IMR-90 (cell line): ENCODE measurements at places on chromosomes 1 and 21. TPM values are rescaled to one million over a fixed set of nuclear protein-coding genes. Genes with fewer than 3 reads are reported as not detected.
A peak's percentile ranks its signal among the peaks of the same experiment; 100 is the strongest.

GRCh38 chr1:89203166-89203565, 4.4 kb upstream of the GBP4 start:
- no peak overlapping the region for H3K4me3 ChIP-seq
- H3K36me3 ChIP-seq, result no peaks in the 10 kb centered on the region
- H3K27ac ChIP-seq, result no peak overlapping the region
- DNase-seq, result no peak
- H3K27me3 ChIP-seq, result peaks cover 3% of the 10 kb centered on the region; the same call in 1 of the 2 replicates
- no peaks in the 10 kb centered on the region for H3K4me1 ChIP-seq

GRCh38 chr21:27802816-27803475, 836.1 kb upstream of the ADAMTS5 start:
- peak; percentile 31 for DNase-seq
- H3K4me3 ChIP-seq, result no peak overlapping the region
- H3K36me3 ChIP-seq, result no peaks in the 10 kb centered on the region
- peaks cover 2% of the 10 kb centered on the region for H3K4me1 ChIP-seq

DNA sequence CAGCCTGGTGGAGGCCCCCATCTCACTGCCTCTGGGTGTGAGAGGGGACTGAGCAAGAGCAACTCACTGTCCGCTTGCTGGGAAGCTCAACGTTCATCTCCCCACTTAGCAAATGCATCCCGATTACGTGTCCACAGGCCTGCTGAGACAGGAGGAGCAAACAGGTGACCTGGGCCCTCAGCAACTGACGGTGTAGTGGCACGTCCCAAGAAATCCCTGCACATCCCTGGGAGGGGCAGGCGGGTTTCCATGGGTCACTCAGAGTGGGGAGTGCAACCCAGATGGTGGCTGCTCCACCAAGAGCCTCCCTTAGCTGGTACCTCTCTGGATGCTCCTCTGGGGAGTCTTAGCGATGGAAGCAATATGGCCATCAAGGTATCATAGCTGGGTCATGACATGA, 229.4 kb downstream of the DYRK1A start:
- no peak overlapping the region for H3K27ac ChIP-seq
- no peak overlapping the region for H3K4me3 ChIP-seq
- DNase-seq, result no peak
- no peaks in the 10 kb centered on the region for H3K4me1 ChIP-seq
- H3K27me3 ChIP-seq, result peaks cover 49% of the 10 kb centered on the region

GRCh38 chr1:24203404-24203803, 16.3 kb upstream of the IFNLR1 start:
- H3K27me3 ChIP-seq, result peaks cover 21% of the 10 kb centered on the region
- peaks cover 2% of the 10 kb centered on the region; the same call in 1 of the 2 replicates for H3K4me1 ChIP-seq
- no peak overlapping the region for H3K27ac ChIP-seq
- no peaks in the 10 kb centered on the region for H3K36me3 ChIP-seq
- DNase-seq, result no peak
- no peak overlapping the region for H3K4me3 ChIP-seq

- H3K27me3 ChIP-seq, result no peaks in the 10 kb centered on the region
- H3K4me1 ChIP-seq, result no peaks in the 10 kb centered on the region
- H3K27ac ChIP-seq, result no peak overlapping the region
Observed at GRCh38 chr1:219573960-219574359, 38.9 kb downstream of the ZC3H11B start.

DNA sequence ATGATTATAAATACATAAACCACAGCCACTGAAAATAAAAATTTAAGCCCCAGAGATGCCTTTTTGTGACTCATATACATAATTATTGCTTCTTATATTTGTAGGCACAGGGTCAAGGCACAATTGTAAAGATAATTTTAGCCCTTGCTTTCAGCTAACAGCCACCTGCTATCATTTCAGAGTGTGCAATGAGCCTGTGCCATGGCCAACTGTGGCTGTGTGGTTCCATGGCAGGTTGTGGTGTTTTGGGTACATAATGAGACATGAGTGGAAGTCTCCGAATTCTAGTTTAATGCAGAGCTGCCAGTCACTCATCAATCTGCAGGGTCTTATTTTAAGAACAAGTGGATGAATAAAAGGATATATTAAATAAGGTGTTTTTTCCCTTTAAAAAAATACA, 346.9 kb upstream of the SNX7 start:
- H3K27me3 ChIP-seq, result no peaks in the 10 kb centered on the region
- H3K4me1 ChIP-seq, result peaks cover 8% of the 10 kb centered on the region
- no peak overlapping the region for H3K4me3 ChIP-seq
- H3K27ac ChIP-seq, result no peak overlapping the region

GRCh38 chr1:43537423-43538142, 6.9 kb downstream of the PTPRF start:
- no peaks in the 10 kb centered on the region; the same call in 1 of the 2 replicates for H3K4me1 ChIP-seq
- no peaks in the 10 kb centered on the region for H3K27me3 ChIP-seq
- no peak overlapping the region for H3K4me3 ChIP-seq
- H3K27ac ChIP-seq, result no peak overlapping the region
- peak; percentile 20 for DNase-seq

DNA sequence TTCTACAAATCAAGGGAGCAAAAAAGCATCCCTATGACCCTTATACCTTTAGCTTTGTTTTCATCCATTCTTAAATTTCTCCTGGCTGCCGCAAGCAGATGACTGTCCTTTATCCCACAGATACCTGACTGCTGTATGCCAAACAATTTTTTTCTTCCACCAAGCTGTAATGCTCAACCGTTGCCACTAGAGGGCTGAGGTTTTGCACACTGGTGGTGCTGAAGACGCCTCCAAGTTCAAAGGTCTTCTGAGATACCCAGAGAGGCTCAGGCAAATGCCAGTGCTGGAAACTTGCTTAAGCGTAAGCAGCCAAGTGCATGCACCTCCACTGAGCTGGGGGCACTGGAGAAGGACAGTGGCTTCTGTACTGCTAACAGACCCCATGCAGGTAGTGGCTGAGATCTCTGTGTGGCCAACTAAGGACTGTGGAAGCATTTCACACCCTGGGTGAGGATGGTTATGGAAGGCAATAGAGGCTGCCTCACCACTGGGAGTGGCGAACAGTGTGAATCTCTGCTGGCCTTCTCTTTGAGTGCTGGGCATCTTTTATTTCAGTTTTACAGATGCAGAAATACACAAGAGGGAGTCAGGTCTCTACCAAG, 28.5 kb downstream of the CNIH3 start:
- no peak overlapping the region for H3K27ac ChIP-seq
- no peaks in the 10 kb centered on the region for H3K36me3 ChIP-seq

DNA sequence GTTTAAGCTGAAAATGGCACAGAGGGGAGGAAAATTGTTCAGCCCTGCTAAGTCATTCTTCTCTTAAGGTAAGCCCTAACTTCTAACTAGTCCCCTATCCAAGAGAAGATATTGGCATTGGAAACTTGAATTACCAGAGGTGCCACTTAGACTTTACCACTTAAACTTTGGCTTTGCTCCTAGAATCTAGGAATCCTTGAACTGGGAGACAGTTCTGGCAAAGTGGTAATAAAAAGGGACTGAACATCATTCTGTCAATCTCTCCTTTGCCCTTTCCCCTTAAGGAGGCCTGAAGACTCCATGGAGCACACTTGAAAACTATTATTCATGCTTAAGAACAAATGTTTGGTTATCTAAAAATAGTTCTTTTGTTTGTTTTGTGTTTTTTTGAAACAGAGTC, 8.4 kb downstream of the ATP1A4 start:
- H3K4me1 ChIP-seq, result no peaks in the 10 kb centered on the region
- no peak overlapping the region for H3K4me3 ChIP-seq

GRCh38 chr1:152109998-152110294, 5.3 kb downstream of the TCHH start:
- no peak for DNase-seq
- peaks cover 61% of the 10 kb centered on the region for H3K27me3 ChIP-seq
- no peaks in the 10 kb centered on the region for H3K36me3 ChIP-seq
- peak overlapping the region; percentile 29 for H3K4me3 ChIP-seq
- peaks cover 3% of the 10 kb centered on the region; the same call in 1 of the 2 replicates for H3K4me1 ChIP-seq

GRCh38 chr1:63935143-63935542, 161.3 kb downstream of the ROR1 start:
- H3K4me1 ChIP-seq, result no peaks in the 10 kb centered on the region; the same call in 1 of the 2 replicates
- no peak overlapping the region for H3K4me3 ChIP-seq
- H3K27me3 ChIP-seq, result no peaks in the 10 kb centered on the region
- no peaks in the 10 kb centered on the region for H3K36me3 ChIP-seq

DNA sequence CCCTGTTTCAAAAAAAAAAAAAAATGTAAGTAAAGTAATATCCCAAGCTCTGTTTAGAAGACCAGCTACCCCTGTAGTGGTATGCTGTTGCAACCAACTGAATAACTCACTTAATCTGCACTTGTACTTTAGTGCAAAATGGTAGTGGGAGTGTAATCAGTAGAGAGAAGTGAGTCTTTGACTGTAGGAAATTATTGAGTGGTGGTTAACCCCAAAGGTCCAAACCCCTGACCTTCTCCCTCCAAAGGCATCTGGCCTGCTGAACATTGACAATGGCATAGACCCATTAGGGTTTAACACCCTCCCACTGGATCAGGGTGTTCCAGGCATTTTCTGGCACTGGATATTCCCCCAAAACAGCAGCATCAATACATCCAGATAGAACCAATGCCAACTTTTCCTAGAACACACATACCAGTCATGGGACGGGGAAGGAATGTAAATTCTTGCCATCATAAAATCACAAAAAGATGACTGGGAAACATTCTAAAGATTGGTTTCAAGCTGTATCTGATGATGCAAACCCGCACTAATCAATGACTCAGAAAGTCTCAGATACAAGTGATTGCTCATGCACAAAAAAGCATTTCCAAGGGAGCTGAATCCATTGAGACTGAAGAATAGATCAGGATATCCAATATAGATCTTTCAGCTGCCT, 110.3 kb downstream of the MRPL39 start:
- no peak overlapping the region for H3K4me3 ChIP-seq
- no peaks in the 10 kb centered on the region for H3K4me1 ChIP-seq
- no peak overlapping the region for H3K27ac ChIP-seq
- peak; percentile 77 for DNase-seq
- H3K36me3 ChIP-seq, result no peaks in the 10 kb centered on the region

- H3K4me3 ChIP-seq, result no peak overlapping the region
- H3K27ac ChIP-seq, result no peak overlapping the region
Observed at GRCh38 chr1:1054971-1055370, 19.1 kb downstream of the RNF223 start.

GRCh38 chr1:230048322-230048721, 18.7 kb upstream of the GALNT2 start:
- H3K4me3 ChIP-seq, result no peak overlapping the region
- H3K4me1 ChIP-seq, result no peaks in the 10 kb centered on the region
- DNase-seq, result no peak
- H3K27ac ChIP-seq, result no peak overlapping the region

- 0 out of 2 replicates have a peak, but pooled peaks cover 2% of the 10 kb centered on the region for H3K27me3 ChIP-seq
- H3K36me3 ChIP-seq, result no peaks in the 10 kb centered on the region
- no peak for DNase-seq
- H3K4me1 ChIP-seq, result no peaks in the 10 kb centered on the region; the same call in 1 of the 2 replicates
- H3K4me3 ChIP-seq, result no peak overlapping the region
Observed at GRCh38 chr1:225747566-225747965, 30.1 kb upstream of the SRP9 start.

GRCh38 chr21:46227811-46228344, 696 bp downstream of the LSS start:
- peaks cover 9% of the 10 kb centered on the region for H3K36me3 ChIP-seq
- H3K27me3 ChIP-seq, result no peaks in the 10 kb centered on the region
- peaks cover 13% of the 10 kb centered on the region for H3K4me1 ChIP-seq
- peak overlapping the region; percentile 98 for H3K4me3 ChIP-seq

DNA sequence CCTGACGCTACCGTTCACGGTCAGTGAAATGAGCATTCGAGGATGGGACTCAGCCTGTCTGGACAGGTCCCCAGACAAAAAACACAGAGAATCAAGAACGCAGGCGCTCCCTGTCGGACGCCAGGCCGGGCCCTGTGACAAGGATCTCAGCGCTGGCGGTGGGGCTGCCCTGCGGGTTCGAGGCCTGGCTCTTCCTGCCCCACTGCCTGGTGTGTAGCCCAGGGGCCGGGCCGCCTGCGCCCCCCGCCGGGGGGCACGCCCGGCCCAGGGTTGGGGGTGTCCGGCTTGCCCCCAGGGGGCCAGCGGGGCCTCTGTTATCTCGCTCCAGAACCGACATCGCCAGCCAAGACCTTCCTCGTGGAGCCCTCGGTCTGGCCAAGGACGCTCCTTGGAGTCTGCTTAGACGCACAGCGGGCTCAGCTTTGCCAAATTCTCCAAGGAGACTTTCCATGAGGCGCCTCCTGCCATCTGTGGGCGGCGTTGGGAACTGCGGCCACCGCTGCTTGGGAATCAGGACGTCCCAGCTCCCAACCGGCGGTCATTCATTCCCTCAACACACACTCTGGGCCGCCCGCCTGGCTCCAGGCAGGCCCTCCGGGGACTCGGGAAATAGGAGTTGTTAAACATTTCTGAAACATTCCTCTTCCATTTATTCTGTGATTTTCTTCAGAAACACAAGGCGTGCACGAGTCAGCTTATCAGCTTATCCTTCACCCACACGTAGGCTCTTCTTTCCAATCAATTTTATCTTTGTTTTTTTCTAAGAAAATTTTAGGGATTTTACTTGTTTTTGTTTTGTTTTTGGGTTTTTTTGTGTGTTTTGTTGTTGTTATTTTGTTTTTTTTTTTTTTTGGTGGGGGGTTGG, 11.3 kb upstream of the RIPK4 start:
- peak; percentile 69 for DNase-seq
- H3K4me3 ChIP-seq, result no peak overlapping the region
- H3K27ac ChIP-seq, result no peak overlapping the region

GRCh38 chr1:97630948-97631347, 289.9 kb downstream of the DPYD start:
- H3K4me1 ChIP-seq, result peaks cover 3% of the 10 kb centered on the region; the same call in 1 of the 2 replicates
- H3K4me3 ChIP-seq, result no peak overlapping the region
- no peak overlapping the region for H3K27ac ChIP-seq
- H3K36me3 ChIP-seq, result no peaks in the 10 kb centered on the region
- DNase-seq, result no peak

Gene ACKR1
- total RNA-seq, result not detected in 2 replicates

Gene ACTL8
- under 0.01 and 0.28 TPM in 2 replicates for total RNA-seq

Gene OTUD7B
- total RNA-seq, result 18.1 and 18.6 TPM in 2 replicates

Gene ERICH3
- not detected in 2 replicates for total RNA-seq

Gene ITLN2
- not detected in 2 replicates for total RNA-seq

Gene PCBP3
- total RNA-seq, result 2.5 and 2.9 TPM in 2 replicates

Gene PDE4B
- total RNA-seq, result 15.6 and 21.3 TPM in 2 replicates
